ENCODE measurements at places on chromosomes 6 and 20. TPM values are rescaled to one million over a fixed set of nuclear protein-coding genes. Genes with fewer than 3 reads are reported as not detected.
A peak's percentile ranks its signal among the peaks of the same experiment; 100 is the strongest.

DNA sequence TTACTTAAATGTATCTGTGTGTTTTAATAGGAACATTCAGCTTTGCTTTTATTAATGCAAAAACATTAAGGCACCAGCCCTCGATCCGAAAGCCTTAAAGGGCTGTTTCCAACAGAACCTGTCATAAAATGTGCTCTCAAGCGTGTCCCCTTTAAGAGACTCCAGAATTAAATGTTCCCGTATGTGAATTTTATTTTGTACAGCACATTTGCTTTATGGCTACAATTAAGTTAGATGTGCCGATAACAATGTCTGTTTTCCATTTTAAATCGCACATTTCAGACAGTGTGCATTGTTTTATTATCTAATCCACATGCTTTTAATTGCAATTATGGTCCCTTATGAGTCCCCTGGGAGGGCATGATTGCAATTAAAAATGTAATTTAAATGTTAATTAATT, 198.9 kb downstream of the TSHZ2 start:
- DNase-seq, result no peak

DNA sequence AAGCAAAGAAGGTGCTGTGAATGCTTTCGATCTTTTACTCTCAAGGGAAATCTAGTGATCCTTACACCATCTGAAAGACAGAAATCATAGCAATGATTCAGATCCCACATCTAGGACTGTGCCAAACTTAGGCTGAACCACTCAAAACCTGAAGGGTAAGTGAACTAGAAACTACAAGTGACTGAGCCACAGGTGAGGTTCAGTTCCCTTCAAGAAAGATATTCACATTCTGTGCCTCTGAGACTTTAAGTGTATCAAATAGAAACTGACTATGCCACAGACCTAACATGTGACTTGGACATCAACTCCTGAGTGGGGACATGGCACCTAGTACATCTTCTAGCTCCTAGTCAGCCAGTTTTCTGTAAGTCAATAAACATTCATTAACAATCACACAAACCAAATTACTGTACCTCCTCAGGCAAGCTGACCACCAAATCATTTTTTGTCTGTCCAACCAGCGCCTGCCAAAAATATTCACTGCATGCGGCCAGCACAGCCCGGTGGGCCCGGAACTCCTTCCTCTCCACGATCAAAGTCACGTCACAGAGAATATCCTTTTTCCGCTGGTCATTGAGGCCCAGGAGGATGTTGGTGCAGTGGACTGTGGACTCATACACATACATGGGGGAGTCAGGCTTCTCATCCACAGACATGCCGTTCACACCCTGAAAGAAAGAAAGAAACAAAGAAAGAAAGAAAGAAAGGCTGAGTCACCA, 114.1 kb downstream of the GJA10 start:
- no peak for DNase-seq

DNA sequence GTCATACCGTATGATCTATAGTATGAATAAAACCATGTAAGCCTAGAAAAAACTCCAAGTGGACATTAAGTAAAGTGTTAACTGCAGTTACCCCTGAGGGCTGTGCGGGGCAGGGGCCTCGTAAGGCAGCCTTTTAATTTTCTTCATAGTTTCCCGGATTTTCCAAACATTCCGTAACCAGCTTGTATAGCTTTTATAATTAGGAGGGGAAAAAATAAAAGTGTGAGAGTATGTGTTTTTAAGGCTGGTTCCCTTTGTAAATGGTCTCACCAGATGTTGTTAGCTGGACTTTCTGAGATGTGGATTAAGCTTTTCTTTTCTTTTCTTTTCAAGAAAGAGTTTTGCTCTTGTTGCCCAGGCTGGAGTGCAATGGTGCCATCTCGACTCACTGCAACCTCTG, 7.0 kb downstream of the KIAA1755 start:
- DNase-seq, result no peak

DNA sequence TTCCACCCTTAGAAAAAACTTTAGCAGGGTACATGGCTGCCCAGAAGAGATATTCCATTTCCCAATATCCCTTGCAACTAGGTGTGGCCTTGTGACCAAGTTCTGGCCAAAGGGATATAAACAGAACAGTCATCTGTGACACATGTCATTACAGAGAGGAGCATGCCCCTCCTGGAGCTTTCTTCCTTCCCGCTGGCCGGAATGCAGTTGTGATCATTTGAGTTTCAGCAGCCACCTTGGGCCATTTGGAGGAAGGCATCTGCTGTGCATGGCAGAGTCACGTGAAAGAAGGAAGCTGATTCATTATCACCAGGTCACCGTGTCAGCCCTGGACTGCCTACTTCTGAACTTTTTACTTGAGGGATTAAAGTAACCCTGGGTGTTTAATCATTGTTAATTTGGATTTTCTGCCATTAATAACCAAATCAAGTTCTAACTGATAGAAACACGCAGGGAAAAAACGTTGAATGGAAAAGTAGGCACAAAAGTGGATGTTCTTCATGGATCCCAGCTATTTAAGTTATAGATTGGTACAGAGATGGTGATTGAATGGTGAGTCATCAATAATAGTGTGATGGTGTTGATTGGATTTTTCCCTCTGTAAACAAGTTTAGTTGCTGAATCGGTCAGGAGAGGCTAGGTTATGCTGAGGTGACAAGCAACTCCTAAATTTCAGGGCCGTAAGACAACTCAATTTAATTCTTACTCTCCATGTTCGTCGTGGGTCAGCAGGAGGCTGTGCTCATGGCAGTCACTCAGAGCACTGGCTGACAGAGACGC, 80.7 kb upstream of the CCDC167 start:
- no peak for DNase-seq

- no peak for DNase-seq
Observed at GRCh38 chr6:169082093-169082492, 171.6 kb downstream of the THBS2 start.

DNA sequence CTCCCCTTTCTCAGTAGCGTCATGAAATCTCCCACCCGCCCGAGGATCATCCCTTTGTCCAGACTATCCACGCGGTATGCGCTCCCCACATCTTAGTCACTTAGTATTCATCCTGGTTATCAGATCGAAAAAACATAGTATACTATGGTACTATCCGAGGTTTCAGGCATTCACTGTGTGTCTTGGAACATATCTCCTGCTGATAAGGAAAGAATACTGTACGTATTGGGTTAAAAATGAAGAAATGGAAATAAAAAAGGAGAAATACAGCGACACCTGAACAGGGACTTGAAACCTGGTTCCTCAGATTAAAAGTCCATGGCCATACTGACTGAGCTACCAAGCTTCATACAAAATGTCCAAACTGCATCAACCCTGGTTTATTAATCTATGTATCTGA, 14.0 kb downstream of the HMGN4 start:
- no peak for DNase-seq

GRCh38 chr20:51187261-51187660, 164.4 kb upstream of the KCNG1 start:
- DNase-seq, result no peak

DNA sequence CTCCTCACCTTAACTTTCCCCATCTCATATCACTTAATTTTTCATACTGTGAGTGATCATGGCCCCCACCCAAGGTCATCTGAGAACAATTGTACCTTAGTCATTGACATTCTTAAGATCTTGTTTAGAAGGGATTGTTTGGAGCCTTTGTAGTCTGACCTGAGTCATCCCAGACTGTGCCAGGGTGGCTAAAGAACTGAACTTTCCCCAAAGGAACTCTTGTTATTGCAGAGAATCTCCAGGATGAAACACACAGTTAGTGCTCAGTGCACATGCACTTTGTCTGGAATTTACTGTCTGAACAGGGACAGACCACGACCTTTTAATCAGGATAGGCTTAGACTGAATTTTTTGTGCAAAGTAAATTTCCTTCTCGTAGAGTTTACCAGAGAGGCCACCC, 112.6 kb upstream of the CCN2 start:
- DNase-seq, result no peak

DNA sequence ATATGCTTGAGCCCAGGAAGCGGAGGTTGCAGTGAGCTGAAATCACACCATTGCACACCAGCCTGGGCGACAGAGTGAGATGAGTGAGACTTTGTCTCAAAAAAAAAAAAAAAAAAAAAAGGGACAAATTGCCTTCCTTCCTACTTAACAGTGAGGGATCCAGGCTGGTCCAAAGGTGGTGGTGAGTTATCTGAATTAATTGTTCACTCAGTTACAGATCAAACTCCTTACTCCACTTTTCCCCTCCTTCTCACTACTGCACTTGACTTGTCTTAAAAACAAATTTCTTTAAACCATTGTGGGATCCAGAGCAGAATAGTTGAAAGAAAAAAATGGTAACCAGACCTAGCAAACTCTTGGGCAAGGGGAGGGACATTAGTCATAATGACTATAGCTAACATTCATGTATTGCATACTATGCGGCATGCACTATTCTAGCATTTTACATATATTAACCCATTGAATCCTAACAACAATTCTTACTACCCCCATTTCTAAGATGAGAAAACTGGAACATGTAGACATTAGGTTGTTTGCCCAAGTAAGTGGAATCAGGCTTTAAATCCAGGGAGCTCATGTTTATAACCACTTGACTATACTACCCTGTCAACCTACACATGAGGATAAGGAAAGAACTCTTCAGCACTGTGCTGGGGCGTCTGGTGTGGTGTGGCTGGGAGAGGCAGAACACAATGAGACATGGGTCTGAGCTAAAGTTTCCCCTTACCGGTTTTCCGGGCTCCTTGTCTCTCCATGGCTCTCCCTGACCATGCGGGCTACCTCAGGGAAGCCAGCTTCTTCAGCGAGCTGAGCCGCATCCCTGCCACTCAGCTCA, 1.5 kb downstream of the GPANK1 start:
- DNase-seq, result no peak

DNA sequence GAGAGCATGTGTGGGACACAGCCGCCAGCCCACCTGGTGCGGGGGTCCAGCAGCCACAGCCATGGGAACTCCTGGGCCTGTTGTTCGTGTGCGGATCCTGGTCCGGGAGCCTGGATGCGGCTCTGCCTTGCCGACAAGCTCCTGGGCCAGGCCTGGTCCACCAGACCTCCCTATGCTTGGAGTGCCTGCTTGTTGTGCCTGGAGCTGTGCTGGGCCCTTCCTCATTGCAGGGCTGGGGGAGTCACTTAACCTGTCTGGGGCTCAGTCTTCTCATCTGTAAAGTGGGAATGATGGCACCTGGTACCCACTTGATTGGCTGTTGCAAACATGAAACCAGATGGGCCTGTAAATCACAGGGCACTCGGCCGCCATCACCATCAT, 2.6 kb upstream of the OSBPL2 start:
- no peak for DNase-seq

DNA sequence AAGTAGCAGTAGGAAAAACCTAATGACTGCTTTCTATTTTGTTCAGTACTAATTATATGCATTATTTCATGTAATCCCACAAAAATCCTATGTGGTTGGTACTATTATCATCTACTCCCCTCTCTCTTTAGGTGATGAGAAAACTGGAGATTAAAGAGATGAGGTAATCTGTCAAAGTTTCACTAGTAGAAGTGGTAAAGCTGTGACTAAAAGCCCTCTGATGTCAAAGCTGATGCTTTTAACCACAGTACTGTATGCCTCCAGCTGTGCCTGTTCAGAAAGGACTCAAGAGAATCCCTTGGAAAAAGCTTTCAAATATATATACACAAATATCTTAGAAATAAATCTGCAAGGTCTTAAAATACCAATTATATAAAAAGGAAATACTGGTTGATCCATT, 38.0 kb downstream of the PHIP start:
- no peak for DNase-seq

- DNase-seq, result no peak
Observed at GRCh38 chr20:48308882-48309281, 518.9 kb downstream of the PREX1 start.

DNA sequence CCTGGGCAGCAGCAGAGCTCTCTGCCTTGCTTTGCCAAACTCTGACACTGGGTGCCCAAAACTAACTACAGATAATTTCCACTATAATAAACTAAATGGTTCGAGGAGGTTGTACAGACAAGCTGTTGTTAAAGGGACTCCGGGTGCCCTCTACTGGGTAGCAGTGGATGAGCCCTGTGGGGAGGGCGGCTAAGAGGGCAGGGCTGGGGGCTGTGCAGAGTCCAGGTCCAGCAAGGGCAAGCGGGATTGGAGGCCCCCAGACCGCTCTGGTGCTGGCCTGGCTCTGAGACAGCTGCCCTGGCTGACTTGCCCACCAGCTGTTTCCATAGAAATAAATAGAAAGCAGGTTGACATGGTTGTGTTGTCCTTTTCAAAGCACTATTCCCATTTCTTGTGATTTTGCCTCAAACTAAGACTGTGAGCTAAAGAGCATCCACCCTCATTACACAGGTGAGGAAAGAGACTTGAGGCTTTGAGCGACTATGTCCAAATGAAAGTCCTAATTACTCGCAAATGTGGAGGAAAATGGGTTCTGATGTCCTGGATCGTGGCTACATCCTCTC, 167.6 kb upstream of the CST7 start:
- DNase-seq, result no peak

GRCh38 chr6:22078802-22079545, 217.9 kb downstream of the PRL start:
- no peak for DNase-seq

DNA sequence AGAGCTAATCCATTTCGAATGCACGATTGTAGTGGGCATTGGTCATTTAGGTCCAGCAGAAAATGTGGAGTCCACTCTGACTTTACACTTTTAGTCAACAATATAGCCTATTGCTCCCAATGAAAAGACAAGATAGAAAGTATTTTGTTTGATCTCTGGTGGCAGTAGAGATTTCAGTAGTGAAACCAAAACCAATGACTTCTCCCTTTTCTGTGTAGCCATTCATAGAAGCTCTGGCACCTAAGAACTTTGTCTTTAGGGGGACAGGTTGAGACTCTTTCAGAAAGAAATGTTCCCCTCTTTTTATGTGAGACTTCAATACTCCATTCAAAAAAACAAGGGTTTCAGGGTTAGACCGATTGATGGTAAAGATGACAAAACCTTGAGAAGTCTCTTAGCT, 510.8 kb upstream of the POU3F2 start:
- DNase-seq, result no peak

DNA sequence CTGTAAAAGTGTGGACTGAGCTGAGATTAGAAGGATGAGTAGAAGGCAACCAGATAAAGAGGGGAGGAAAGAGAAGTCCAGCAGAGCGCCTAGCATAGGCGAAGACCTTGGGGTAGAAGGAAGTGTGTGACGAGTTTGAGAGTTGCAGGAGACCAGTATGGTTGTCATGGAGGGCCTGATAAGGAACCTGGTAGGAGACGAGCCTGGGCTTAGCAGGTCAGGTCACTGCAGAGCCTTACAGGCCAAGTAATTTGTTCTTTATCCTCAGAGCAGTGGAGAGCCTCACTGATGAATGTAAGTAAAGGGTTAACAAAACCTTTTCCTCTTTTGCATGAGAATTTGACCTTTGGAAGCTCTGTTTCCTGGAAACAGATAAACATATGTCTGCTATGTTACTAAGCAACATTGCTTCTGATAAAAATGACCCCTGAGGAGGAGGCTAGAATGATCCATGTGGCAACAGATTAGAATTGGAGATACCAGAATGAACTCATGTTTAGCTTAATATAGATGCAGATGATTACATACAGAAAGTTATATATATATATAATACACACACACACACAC, 2.9 kb upstream of the TMEM74B start:
- no peak for DNase-seq

GRCh38 chr6:34237722-34238584, 1.3 kb downstream of the HMGA1 start:
- DNase-seq, result peak; percentile 75

Gene GFRAL
- not detected for polyA plus RNA-seq

Gene MPIG6B
- polyA plus RNA-seq, result 0.20 TPM

Gene BPI
- not detected for polyA plus RNA-seq

Gene MRPL14
- polyA plus RNA-seq, result 77.9 TPM

Gene SRMS
- not detected for polyA plus RNA-seq

Gene LRRC1
- 1.2 TPM for polyA plus RNA-seq

Gene BPIFA1
- polyA plus RNA-seq, result not detected

Gene CLDN20
- not detected for polyA plus RNA-seq
